ENCODE measurements at places on chromosomes 2 and 18.
A peak's percentile ranks its signal among the peaks of the same experiment; 100 is the strongest.

- DNase-seq: no peak
Observed at GRCh38 chr2:70706026-70706795, 61.8 kb downstream of the ADD2 start.

DNA sequence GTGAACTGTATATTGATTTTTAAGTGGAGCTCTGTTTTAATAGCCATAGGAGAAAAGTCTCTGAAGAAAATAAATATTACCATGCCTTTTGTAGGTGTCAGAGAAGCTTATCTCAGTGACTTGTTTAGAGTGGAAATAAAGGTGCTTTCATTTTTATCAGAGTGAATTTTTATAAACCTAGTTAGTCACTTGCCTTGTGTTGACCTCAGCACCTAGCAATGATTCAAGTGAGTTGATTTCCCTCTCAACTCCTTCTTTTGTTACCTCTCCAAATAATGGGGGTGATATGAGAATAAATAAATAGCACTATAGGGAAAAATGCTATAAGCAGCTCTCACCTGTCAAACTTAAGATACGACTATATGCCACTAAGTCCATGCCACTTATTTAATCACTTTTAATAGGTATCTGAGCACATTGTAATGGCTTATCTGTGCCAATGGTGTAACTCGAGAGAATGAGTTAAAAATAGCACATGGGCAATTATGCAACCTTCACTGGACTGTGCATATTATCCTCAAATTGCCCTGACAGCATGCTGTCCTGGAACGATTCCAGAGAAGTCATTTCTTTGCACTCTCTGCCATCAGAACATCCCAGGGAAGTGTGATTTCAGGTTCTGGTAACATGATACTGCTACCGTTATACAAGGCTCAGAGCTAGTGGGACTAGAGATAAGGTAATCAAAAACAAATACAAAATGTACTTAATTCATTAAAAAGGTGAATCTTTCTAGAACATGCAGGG lies 290.8 kb downstream of the CCDC85A start:
- DNase-seq: no peak

DNA sequence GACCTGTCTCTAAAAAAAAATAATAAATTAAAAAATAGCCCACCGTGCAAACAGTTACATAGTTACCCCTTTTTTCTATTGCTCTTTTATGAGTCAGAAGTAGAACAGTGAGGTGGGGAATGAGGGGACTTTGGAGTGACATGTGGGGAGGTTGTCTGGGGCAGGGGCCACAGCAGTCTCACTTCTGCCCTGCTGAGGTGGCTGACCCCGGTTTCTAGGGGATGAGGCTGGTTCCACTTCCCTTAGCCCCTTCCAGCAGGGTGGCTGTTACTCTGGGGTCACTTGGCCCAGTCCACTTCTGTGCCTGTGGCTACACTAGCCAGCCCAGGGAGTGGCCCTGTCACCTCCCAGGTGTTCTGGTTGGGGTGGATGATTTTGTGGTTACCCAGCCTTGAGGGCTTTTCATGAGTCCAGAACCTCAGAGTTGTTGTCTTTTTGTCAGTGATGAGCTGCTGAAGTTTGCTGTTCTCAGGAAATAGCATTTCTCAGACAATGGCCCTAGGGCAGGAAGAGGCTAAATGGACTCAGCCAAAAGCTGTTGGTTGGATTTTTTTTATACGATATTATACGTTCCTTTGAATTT lies 28.0 kb upstream of the SCLY start:
- DNase-seq: no peak

GRCh38 chr2:6878549-6878948 lies 972 bp downstream of the RSAD2 start:
- DNase-seq: no peak

GRCh38 chr2:19473350-19473749 lies 114.9 kb upstream of the OSR1 start:
- no peak for DNase-seq

- no peak for DNase-seq
Observed at GRCh38 chr2:114709936-114710850, 267.8 kb downstream of the DPP10 start.

DNA sequence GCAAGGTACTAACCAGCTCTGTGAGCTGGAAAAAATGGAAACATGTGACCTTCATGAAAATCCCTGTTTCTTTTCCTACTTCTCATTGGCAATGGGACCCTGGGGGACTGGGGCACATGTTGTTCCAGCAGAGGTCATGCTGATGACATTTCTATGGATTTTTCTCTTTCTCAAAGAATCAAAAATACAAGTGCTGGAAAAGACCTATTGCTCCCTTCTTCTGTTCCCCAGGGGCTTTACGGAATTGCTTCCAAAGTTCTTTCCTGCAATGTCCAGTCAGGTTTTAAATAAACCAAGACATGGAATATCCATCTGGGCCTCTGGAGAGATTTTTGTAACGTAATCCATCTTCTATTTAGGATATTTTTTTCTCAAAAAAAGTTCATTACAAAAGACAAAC lies 1006.1 kb upstream of the CELF4 start:
- DNase-seq: no peak

GRCh38 chr18:74501386-74501785 lies 5.2 kb downstream of the CNDP2 start:
- no peak for DNase-seq

DNA sequence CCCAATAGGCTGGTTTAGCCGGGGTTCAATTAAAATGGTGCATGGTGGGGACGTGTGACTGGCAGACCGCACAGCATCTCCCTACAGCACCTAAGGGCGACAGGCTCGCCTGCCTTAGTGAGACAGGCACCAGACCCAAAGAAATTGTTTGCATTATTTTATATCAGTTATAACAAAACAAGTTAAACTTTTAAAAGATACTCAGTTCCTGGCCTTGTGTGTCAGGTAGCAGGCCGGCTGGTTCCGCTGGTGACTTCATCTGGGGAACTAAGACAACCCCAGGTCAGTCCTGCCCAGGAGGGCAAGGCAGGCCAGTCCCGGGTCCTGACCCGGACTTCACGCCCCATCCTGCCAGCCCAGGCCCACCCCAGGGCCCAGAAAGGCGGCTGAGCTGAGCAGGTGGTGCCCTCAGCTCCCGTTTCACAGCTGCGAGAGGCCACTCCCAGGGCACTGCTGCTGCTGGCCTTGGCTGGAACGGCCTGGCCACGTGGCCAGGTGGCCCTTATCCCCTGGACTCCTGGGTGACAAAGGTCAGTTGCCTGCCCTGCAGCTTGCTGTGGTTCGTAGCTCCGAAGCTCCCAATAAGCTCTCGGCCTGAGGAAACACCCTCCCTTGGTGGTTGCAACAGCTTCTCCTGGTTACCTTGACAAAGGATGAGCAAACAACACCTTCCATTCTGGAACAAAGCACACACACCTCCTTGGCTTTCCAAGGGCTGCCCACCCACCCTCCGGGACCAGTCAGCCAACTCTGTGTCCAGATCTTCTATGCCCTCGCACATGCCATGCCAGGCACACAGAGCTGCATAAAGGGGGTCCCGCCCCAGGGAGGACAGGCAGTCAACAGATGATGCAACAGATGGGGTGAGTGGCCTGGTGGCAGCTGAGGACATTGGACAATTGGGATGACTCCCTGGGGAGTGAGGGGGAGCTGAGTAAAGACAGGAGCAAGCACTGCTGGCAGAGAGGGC lies 11.3 kb upstream of the AGXT start:
- DNase-seq: no peak

DNA sequence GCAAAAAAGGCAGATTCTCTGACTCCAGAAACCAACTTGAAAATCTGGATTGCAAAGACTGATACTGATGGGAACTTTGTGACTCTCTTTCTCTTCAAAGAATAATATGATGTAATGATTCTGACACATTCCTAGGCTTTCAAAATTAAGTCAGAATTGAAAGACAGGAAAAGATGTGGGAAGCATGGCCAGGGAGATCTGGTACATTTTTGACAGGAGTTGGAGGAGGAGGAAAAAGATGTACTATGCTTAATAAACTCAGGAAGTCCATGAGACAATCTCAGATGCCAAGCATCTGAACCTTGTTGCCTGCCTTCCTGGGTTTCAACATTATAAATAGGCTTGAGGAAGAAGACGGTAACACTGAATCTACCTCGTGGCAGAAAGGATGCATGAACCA lies 34.2 kb downstream of the KLF7 start:
- DNase-seq: no peak

GRCh38 chr2:68045342-68045741 lies 17.5 kb downstream of the C1D start:
- no peak for DNase-seq

- no peak for DNase-seq
Observed at GRCh38 chr2:177708660-177709444, 316.3 kb downstream of the AGPS start.

- no peak for DNase-seq
Observed at GRCh38 chr2:205543937-205544702, 138.2 kb upstream of the NRP2 start.

DNA sequence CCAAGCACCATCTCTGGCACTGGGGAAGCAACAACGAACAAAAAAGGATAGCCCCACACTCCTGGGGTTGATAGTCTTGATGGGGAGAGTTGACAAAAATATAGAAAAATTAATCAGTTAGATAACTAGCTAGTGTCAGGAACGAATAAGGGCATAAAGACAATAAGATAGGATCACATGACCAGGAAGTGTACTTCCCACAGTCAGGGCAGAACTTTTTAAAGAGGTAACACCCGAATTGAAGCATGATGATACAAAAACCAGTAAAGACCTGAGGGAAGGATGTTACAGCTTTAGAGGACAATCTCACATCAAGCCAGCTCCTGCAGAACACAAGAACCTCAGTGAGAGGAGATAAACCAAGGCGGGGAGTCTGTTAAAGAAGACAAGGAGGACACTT lies 295.4 kb upstream of the CRIM1 start:
- DNase-seq: no peak

- no peak for DNase-seq
Observed at GRCh38 chr2:197171582-197171981, 139.0 kb downstream of the ANKRD44 start.

DNA sequence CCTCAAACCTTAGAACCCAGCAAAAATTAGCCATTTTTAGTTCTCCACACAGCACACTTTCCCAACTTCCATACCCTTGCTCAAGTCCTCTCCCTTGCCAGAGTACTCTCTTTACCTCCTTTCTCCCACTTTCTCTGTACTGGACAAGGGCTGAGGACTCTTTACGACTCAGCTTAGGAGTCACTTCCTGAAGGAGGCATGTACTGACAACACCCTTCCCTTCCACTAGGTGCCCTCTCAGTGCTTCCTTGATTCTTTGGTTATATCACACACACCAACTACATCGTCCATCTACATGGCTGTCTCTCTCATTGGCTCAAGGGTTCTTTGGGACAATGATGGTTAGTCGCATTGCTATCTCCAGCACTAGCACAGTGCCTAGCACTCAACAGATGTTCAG lies 5.2 kb upstream of the C18orf63 start:
- peak; percentile 32 for DNase-seq

DNA sequence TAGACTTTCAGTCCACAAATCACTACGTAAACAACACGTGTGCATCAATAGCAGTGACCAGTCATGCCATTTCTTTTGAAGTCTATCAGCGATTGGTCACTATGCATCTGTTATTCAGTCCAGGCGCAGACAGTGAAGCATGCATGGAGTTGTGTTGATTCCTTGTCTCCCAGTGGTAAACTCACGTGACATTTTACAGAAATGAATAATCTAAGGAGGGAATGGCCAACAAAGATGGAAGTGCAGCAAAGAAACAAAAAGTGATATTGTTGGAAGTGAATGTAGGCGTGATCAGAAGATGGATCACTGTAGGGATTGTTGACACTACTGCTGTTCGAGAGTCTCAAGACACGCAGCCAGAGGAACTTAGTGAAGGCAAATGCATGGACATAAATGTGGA lies 317.8 kb upstream of the MGAT5 start:
- no peak for DNase-seq

- no peak for DNase-seq
Observed at GRCh38 chr18:24491927-24492834, 31.7 kb downstream of the HRH4 start.

- DNase-seq: peak; percentile 90
Observed at GRCh38 chr2:174024524-174025270, 59.5 kb upstream of the SP3 start.

GRCh38 chr18:72935744-72936143 lies 68.0 kb upstream of the NETO1 start:
- no peak for DNase-seq

DNA sequence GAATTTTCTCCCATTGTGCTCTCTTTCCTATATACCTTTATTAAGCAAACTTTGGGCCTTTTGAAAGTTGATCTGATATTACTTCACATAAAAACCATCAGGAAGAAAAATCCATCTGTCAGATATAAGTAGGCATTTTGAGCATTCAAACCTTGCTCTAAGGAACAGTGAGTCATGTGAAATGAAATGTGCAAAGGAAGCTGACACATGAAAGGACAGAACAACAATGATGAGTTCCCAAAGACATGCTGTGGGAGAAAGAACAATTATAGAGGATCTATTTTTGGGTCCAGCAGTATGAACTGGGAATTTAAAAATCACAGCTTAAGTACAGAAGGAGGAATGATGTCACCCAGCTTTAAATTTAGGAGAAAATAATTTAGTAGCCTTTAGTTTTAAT lies 18.1 kb downstream of the CALCRL start:
- peak; percentile 84 for DNase-seq

- peak; percentile 48 for DNase-seq
Observed at GRCh38 chr2:33104726-33105125, 158.0 kb downstream of the LTBP1 start.

GRCh38 chr2:169275696-169276444 lies 86.5 kb downstream of the LRP2 start:
- no peak for DNase-seq

- DNase-seq: no peak
Observed at GRCh38 chr18:66724664-66725356, 120.9 kb upstream of the CDH19 start.

GRCh38 chr2:6231166-6231565 lies 539.0 kb downstream of the SOX11 start:
- peak; percentile 70 for DNase-seq

GRCh38 chr2:170092436-170093060 lies 85.4 kb upstream of the MYO3B start:
- DNase-seq: no peak

- no peak for DNase-seq
Observed at GRCh38 chr2:56510610-56511009, 326.8 kb downstream of the CCDC85A start.
